ENCODE measurements at places on chromosomes 11 and 22.

DNA sequence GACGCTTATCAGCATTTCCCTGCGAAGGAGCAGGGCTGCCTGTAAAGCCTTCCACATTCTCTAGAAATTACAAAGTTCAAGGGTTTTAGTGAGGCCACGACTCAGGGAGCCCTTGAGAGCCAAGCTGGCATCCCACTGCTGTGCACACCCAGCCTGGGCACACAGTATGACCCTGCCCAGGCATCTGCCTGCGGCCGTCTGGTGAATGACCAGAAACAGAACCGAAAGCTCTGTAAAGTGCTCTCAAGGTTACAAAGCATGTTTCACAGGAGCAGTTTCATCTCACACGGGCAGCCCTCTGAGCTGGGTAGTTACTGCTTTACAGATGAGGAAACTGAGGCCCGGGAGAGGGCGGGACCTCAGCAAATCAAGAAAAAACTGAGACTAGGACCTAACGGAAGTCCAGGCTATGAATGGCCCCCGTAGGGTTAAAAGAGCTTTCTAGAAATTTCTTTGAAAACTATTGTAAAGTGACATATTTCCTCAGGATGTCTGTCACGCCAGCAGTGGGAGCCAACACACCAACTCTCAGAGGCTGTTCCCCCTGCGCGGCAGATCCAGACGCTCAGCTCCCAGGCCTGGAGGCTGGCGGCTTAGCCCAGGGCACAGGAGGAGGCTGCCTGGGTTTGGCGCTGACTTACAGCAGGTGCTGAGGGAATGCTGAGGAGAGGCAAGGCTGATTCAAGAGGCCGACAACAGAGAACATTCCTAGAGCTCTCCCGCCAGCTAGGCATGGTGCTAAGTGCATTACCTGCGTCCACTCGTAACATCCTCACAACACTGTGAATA, 7.7 kb upstream of the TCF20 start:
- DNase-seq = no peak

DNA sequence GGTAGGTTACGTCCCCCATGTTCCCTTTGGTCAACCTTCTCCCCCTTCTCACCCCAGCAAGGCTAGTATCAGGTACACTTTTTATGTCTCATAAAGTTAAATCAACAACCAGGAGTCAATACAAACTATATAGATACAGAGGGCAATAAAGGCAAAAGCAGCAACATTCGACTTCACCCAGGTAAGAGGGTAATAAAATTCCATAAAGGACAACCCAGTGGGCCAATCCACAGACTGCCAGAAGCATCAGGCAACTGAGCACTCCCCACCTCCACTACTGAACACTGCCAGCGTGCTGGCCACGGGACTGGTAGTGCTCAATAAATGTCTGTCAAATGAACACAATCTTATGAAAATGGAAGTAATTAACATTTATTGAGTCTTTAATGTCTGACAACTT, 5.1 kb upstream of the MS4A18 start:
- no peak for DNase-seq

DNA sequence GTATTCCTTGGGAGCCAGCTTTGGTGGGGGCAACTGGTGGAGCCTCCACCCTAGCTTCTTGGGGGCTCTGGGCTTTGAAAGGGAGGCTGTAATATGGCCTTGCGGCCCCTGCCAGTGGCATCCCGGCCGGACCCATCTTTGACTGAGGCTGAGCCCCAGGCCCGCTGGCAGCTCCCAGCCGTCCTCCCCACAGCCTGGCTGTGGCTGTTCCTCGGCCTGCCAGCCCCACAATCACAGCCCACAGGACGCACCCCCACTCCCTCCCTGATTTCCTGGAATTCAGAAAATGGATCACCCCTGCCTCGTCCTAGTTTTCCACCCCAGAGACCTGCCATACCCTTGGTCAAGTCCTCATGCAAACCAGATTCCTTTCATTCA, 23.2 kb downstream of the SERPINH1 start:
- no peak for DNase-seq

DNA sequence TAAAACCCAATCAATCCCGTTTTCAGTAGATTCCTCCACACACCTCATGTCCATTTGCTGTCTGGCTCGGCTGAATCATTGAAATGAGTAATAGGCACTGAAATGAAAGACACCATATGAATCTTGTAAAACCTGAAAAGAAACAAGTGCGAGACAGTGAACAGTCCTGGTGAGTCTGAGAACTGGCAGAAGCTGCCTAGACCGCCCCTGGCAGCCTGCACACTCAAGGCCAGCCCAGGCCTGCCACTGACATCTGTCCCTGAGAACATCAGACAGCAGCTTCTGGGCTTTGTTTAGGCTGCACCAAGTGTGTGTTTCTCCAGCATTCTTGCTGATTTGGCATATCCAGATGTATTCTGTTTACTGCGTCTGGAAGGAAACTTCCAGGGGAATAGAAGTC, 44.8 kb downstream of the ENDOD1 start:
- DNase-seq = no peak

- no peak for DNase-seq
Observed at GRCh38 chr22:44837481-44837880, 85.1 kb downstream of the ARHGAP8 start.

GRCh38 chr11:60899046-60899936, 7.1 kb downstream of the PRPF19 start:
- DNase-seq = no peak

GRCh38 chr11:92131289-92131865, 93.2 kb upstream of the FAT3 start:
- no peak for DNase-seq

DNA sequence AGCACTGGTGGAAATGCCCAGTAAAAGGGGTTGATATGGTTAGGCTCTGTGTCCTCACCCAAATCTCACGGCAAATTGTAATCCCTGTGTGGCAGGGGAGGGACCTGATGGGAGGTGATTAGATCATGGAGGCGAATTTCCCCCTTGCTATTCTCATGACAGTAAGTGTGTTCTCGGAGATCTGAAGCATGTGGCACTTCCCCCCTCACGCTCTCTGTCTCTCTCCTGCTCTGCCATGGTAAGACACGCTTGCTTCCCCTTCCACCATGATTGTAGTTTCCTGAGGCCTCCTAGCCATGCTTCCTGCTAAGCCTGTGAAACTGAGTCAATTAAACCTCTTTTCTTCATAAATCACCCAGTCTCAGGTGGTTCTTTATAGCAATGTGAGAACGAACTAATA, 37.4 kb downstream of the PACSIN2 start:
- no peak for DNase-seq

DNA sequence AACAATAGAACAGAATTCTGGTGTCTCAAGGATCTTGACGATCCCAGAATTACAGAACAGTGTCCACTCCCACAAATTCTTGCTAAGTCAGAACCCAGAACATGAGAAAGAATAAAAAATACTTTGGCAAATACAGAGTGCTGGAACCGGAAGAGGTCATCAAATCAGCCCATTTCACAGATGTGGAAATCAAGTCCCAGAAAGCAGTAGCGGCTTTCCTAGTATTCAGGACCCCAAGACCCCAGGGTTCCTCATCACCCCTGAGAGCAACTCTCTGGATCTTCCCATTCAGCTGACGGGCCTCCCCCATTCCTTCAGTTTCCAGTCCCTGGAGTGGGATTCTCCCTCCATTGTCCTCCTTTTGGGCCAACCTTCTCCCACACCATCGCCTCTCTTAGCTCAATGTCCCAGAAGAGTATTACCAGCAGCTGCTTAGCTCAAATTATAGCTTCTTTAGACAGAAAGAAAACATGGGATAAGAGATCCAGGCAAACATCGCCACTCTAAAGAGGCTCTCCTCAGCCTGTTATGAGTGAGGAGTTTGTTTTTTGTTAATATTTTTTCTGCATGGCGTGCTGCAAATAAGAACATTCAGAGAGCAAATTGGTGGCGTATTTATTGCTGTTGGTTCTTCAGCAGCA, 268.3 kb downstream of the MN1 start:
- DNase-seq = no peak

DNA sequence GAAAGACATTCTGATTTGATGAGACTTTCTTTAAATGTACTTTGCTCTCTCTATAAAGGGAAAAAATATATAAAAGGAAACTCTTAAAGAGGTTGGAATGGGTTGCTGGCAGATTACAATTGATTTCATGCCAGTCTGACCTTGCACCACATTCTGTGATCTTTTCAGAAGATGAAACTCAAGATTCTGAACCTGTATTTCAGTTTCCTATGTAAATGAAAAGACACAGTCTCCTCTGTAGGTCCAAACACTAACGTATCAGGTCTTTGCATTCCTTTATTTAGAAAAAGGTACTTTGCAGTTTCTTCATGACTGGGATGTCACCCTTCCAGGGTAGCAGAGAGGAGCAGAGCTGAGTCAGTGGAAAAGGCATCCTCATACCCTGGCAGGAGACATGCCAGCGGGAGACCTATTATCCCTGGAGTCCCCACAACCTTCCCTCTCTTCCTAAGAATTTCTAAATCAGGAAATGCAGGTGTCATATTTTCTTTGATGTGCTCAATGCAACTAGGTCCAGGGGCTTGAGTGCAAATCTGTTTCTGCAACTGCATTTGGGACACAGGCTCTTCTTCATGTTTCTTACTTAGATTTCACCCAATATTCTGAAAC, 282.6 kb downstream of the CADM1 start:
- DNase-seq = no peak

DNA sequence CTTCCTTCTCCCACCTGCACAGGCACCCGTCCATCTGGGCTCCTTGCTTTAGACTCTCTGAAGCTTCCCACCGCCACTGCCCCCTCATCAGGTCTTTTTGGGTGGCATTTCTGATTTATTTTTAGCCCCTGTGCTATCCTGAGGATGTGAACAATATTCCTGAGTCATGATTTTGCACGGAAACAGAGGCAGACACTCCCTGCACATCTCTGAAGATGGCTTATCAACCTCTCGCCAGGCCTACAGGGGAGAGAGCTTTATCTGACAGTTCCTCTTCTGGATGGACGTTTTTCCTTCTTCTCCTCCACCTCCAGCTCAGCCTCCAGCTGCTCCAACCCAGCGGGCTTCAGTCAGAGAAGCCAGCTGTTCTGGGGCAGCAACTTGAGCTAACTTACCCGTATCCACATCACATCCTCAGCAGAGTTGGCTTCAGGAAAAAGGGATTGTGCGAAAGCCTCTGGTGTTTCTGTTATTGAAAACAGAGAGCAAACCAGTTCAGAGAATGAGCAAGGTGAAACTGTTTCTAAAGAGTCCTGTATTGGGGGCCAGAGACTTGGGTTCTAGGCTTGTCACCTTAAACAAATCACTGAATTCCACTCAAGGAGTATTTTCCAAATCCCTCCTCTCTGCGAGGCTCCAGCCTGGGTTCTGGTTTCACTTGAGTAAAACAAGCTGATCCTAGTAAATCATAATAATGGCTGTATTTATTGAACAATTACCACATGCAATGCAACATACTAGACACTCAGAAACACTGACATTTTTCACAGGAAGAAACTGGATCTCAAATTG, 33.1 kb upstream of the ETS1 start:
- DNase-seq = no peak

DNA sequence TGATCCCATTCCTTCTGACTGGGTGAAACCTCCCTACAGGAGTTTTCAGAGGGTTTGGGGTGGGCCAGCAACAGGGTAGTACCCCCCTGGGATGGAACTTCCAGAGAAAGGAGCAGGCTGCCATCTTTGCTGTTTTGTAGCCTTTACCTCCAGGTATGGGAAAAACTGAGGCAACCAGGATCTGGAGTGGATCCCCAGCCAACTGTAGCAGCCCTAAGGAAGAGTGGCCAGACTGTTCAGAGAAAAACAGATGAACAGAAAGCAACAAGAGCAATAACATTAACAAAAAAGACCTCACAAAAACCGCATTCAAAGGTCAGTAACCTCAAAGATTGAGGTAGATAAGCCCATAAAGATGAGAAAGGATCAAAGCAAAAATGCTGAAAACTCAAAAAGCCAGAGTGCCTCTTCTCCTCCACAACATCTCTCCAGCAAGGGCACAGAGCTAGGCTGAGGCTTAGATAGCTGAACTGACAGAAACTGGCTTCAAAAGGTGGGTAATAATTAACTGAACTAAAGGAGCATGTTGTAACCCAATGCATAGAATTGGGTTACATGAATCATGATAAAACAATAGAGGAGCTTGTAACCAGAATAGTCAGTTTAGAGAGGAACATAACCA, 1288.6 kb upstream of the CNTN5 start:
- DNase-seq = no peak

DNA sequence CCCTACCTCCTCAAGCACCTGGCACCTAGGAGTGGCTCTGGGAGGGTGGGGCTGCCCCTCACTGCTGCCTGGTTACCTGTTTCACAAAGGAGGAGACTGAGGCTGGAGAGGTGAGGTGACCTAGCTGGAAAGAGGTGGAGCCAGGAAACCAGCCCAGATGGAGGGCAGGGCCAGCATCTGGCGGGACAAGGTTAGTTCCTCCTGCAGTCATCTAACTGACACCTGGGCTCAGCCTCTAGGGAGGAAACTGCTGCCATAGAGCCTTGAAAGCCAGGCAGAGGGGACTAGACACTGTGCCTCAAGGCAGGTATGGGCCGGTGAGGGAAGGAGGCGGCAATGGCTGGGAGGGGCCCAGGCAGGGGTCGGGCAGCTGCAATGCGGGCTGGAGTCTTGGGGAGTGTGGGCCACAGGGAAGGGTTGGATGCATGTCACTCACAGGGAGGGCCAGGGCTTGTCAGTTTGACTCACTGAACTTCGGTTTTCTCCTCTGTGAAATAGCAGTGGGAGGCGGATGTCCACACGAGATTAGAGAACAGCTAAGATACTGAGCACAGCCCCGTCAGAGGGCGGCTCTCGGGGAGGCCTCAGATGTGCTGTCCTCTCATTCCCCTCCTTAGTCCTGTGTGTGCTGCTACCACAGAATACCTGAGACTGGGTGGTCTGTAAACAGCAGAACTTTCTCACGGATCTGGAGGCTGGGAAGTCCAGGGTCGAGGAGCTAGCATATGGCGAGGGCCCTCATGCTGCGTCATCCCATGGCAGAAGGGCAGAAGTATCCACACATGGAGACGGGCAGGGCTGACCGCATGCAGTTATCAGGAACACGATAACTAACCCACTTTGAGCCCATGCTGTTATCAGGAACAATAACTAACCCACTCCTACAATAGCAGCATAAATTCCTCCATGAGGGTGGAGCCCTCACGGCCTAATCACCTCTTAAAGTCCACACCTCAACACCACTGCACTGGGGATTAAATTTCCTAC, 16.1 kb downstream of the MGAT3 start:
- DNase-seq = no peak

DNA sequence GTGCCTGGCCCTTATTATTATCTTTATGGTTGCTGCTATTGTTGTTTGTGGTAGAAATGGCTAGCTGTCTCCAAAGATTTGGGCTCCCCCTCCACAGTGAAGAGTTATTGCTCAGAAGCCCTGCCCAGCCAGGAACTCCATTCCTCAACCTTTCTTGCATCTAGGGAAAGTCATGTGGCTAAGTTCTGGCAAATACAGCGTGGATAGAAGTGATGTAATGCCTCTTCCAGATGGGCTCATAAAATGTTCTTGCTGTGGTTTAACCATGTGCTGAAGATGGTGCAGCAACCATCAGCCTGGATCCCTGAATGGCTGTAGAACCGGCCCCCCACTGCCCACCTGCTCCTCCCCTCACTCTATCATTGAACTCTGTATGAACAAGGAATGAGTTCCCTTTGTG, 203.5 kb upstream of the E2F8 start:
- DNase-seq = no peak

DNA sequence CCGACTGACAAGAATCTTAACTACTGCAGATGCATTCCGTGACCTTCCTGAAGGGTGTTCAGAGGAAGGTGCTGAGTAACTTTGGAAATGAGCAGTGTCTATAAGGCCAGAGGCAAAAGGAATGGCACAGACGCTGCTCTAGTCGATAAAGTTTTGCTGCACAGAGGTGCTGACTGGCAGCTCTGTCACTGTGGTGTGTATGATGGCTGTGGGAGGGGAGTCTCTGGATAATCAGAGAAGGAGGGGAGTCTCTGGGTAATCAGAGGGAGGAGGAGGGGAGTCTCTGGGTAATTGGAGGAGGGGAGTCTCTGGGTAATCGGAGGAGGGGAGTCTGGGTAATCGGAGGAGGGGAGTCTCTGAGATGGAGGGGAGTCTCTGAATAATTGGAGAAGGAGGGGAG, 18.4 kb downstream of the PTDSS2 start:
- no peak for DNase-seq
